ENCODE measurements at places on chromosomes 12 and 14.

GRCh38 chr14:95221531-95221930, 64.2 kb upstream of the DICER1 start:
- DNase-seq = no peak

- no peak for DNase-seq
Observed at GRCh38 chr12:123829561-123829960, 67.5 kb downstream of the DNAH10 start.

DNA sequence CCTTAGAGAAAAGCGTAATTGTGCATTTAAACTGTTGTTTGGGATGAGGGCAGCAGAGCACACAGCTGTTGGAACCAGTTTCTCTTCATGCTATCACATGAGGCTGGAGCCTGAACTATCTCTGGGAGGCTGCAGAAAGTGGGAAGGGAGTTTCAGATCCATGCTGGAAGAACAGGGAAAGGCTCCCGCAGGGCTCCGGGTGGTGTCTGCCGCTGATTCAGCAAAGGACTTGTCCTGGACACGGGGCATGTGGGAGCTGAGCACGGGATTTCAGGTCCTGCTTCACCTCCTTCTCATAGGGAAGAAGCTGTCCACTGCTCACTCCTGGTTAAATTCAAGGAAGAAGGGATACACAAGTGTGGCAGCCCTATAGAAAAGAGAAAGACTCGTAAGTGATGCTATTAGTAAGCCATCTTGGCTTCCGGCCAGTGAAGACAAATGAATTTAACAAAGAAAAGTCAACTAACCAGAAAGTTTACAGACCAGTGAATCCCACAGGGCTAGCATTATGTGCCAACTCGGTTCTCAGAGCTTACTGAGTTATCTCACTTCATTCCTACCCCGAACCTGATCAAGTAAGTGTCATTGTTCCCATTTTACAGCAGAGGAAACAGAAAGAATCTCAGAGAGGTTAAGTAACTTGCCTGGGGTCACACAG, 6.7 kb upstream of the FZD10 start:
- DNase-seq = no peak

DNA sequence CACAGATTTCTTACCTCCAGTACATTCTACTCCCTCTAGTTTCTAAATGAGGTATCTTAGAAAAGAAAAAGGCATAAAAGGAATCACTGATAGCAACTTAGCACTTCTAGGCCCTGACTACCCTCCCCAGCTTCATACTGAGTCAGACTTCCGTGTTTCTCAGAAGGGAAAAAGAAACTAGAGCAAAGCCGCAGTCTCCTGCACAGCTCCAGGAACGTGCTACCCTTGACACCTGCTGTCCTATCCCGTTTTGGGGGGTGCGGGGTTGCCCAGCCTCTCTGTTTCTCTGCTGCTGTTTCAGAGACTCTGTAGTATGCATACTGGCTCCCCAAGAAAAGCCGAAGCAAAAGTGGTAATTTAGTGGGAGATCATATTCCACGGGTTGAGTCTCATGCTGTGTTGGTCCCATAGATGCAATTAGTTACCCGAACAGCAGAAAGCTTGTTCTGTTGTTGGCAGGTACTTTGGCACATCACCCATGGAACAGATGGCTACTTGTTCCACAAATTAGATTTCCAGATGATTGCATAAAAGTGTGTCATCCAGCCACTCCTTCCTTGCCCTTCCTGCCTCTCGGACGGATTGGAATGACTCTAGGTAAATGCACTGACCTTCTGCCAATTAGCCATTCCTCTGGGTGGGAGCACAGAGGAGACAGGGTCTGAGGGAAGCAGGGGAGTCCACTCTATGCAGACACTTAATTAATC, 438.1 kb downstream of the FUT8 start:
- DNase-seq = no peak

DNA sequence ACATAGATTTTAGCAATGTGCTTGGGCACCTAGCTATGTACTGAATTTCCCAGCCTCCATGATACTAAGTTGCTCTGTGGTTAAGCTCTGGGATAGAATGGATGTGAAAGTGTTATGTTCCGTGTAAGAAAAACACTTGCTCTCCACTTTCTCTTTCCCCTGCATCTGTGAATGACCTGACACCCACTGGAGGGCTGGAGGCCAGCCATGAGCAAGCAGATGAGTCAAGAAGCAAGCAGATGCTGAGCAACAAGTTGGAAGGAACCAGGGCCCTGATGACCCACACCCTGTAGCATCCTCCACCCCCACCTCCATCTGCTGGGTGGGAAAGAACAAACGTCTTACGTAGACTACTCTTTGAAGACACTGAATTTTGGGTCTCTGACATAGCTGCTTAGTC, 56.6 kb downstream of the EID3 start:
- no peak for DNase-seq

DNA sequence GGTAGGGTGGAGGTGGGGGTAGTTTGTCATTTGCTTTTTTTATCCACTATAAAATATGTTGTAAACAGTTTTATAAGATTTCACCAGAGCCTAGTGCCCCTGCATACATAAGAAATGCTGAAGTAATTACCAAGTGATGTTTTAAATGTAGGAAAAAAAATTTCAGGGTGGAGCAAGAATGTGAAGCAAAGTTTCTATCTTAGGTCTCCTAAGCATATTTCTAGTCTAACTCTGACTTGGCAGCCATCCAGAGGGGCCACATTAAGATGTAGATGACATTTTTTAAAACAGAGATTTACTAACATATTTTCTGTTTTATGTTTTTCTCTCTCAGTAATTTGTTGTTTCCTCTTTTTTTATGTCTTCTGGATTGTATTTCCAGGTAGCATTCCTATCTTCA, 15.8 kb upstream of the KRAS start:
- no peak for DNase-seq

DNA sequence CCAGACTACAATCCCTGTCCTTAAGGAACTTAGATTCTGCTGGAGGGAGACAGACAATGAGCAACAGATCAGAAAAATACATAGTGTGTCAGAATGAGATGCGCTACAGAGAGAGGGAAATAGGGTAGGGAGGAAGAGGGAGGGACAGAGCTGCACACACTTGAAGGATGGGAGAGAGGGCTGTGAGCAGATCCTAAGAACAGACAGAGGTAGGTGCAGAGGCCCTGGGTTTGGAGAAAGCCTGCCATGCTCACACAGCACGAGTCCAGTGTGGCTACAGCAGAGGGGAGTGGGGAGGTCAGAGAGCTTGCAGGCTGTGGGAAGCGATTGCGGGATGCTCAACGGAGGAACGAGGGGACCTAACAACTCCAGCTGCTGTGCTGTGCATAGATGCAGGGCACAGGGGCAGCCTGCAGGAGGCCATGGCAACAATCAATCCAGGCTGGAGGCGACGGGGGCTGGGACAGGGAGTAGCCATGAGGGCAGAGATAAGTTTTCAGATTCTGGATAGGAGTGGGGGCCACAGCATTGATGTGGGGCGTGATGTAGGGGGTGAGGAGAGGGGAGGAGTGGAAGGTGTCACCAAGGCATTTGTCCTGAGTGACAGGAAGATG, 20.7 kb downstream of the FAIM2 start:
- DNase-seq = no peak

DNA sequence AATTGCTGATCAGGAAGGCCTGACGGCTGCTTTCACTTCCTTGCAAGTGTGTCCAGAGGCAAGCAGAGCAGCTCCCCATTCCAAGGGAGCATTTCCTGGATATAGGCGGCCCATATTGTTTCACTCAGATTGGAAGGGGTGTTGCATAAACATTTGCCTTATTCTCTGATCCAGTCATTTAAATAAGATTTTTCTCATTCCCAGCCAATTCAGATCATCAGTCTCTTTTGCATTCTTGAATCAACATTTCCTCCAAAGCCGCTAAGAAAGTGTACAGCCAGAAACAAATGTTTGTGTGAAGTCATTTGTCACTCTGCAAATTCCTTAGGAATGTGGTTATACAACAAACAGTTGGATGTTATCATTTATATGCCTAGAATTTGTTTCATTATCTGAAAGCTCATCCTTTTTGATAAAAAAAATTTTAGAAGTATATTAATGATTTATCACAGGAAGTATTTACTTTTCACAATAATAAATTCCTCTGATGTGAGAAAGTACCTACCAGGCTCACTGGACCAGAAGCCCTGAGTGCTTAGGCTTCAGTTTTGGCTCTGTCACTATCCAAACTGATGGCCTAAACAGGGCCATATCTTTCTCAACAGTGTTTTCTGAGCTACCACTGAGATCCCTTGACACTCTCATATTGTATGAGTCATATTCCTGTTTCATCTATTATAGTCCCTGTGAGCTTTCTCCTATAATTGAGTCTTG, 379.6 kb downstream of the CCDC91 start:
- no peak for DNase-seq

DNA sequence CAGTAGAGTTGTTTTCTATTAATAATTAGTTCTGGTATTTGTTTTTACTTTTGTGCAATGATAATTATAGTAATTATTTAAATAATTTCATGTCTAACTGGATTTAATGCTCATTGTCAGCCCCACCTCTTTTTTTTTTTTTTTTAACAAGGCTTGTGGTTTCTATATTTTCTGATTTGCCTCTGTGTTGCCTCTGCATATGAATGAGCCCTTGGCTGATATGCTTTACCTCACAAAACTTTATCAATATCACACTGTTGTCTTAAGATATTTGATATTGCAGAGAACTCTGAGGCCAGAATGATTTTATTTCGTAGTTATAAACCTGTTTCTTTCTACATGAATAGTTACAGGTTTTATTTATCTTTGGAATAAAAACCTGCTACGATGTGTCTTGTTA, 116.2 kb upstream of the ATP2B1 start:
- DNase-seq = no peak

DNA sequence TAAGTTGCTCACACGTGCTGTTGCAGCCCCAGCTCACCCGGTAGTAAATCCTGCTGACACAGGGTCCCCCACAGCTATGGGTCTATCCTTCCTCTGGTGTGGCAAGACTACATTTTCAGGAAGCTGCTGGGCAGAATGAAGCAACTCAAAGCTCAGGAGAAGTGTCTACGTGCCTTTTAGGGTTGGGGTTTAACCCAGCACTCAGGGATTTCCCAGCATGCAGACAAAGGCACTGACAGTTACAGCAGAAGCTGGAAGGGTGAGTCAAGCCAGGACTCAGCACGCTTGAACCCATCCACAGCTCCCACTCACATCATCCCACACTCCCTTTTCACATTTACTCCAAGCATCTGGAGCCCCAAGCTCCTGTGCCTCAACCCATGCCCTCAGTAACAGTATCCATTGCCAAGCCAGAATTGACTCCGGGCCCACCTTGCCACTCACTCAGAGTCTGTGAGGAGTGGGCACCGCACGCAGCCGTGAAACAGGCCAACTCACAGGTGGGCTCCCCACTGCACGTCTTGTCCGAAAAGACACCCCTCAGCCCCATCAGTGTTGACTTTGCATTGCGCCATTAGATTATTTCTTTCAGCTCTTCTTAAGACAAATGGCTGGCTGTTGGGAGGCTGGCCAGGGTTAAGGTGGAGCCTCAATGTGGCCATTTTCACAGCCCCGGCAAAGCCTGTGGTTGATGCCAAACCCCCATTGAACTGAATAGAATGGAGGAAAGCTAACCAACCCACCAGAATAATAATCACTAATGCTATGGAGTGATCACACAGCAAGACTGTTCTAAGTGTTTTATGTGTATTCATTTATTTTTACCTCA, 59.6 kb downstream of the ZFP36L1 start:
- DNase-seq = no peak

DNA sequence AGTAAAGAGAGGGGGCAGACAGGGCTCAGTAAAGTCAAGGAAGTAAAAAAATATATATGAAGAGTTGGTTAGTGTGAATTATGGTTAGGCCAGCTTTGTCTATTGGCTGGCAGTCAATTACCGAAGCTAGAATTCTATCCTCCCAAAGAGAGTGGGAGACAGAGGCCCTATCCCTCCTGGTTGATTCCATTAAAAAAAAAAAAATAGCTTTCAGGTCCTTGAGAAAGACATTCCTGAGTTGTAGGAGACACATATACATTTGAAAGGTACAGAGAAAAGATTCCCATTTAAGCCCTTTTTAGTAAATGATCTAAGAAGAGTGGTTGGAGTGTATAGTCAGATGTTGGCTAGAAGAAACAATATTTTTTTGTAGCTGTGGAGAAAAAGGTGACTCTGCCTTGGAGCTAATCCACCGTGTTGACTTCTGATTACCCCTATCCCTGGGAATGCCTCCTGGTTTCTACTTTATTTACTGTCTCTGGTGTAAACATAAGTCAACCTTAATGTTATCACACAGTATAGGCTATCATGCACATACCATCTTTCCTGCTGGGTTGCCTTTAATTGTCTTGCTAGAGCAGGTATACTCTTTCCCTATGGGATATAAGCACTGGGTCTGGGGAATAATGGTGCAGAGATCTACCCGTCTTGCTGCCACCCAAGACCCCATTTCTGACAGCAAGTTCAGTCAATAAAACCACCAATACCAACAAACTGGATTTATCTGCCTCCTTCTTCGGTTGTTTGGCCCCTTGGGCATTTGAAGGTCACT, 859.9 kb upstream of the ATXN7L3B start:
- DNase-seq = no peak

- DNase-seq = no peak
Observed at GRCh38 chr12:20210621-20211215, 157.6 kb upstream of the PDE3A start.

DNA sequence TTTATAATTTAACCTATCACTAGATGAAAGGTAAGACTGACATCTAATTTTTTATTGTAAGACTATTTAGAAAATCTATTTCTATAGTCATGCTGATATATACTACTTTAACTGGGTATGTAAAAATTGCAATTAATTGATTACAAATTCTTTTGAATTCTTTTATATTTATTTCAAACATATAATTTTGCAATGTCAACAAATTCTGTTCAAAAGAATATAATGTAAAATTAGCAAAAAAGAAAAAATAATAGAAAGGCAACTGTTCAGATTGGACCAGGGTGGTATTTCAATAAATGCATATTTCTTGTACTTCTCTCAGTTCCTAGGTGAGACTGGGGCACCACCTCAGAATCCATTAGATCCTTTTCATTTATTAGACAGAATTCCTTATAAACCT, 1053.5 kb upstream of the FBXO33 start:
- DNase-seq = no peak

GRCh38 chr14:68468437-68469207, 324.2 kb downstream of the ZFP36L1 start:
- DNase-seq = no peak

- no peak for DNase-seq
Observed at GRCh38 chr12:50042693-50043092, 14.7 kb upstream of the ASIC1 start.

DNA sequence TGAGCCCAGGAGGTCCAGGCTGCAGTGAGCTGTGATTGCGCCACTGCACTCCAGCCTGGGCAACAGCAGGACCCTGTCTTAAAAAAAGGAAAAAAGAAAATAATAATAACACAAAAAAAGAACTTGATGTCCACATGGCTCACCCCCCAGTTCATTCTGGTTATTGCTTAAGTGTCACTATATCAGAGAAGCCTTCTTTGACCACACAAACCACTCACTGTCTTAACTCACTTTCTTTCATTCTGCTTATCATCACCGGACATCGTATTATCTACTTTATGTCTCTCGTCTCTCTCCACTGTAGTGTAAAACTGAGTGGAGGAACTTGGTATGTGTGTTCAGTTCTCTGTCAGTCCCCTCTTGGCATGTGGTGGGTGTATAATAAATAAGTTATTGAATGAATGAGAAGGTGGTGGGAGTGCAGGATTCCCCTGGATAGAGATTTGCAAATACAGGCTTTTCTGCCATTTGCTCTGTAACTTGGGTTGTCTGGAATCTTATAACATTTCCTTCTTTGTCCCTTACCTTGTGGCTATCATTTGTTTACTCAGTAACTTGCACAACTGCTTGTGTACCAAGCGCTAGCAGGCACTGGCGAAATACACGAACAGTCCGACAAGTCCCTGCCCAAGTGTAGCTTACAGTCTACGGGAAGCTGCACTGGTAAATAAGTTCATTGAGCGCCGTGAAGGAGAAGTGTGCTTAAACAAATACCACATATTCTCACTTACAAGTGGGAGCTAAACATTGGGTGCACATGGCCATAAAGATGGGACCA, 86.6 kb upstream of the TRAF3 start:
- no peak for DNase-seq
